Brain pericyte (primary cell): ENCODE measurements at places on chromosomes 1 and 21.

- no peak for DNase-seq
Measured at GRCh38 chr21:37245151-37245550, 22.0 kb downstream of the VPS26C start.

GRCh38 chr1:29396438-29397255, 160.3 kb downstream of the PTPRU start:
- DNase-seq: no peak

DNA sequence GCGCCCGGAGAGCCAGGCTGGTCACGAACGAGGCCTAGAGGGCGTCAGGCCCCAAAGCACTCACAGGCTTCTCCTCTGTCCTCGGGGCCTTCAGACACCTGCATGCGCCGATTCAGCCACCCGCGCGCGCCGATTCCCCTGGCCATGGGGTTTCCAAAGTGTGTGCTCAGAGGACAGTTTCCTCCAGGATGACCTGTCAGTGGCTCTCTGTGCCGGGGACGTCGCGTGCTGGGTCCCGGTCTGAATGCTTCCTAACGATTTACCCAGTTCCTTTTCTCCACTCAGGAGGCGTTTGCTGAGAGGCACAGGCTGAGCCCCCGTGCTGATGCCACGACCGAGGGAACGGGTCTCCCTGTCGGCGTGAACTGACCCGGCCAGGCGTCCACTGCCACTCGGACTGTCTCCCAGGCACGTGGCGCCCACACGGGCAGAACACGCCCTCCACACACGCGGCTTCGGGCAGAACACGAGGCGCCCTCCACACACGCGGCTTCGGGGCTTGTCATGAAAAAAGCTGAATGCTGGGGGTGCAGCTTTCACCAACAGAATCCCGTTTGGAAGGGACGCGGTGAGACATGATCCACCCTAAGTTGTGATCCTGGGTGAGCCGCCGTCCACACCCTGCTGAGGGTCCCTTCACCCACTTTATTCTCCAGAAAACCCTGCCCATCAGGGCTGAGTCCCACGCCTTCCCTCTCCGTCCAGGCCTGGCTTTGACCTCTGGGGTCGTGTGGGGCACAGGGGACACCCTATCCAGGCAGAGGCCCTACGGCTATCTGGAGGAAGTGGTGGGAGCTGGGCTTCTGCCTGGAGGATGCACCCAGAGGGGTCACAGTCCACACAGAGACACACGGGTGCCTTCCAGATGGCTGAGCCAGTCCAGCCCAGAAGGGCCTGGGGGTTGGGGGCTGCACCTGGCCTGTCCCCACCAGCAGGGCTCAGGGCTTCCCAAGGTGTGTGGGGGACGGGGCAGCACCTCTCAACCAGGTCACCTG, 56.1 kb downstream of the COL6A1 start:
- DNase-seq: no peak

DNA sequence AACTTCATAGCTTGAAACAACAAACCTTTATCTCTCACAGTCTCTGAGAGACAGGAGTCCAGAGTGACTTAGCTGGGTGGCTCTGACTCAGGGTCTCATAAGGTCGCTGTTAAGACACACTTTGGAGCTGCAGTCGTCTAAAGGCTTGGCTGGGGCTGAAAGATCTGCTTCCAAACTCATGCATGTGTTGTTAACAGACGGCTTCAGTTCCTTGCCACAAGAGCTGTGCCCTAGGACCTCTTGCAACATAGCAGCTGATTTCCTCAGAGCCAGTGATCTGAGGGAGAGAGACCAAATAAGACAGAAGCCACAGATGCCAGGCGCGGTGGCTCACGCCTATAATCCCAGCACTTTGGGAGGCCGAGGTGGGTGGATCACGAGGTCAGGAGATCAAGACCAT, 176.8 kb downstream of the DISC1 start:
- DNase-seq: no peak

GRCh38 chr1:3822421-3822820, 26.1 kb upstream of the LRRC47 start:
- no peak for DNase-seq

- no peak for DNase-seq
Measured at GRCh38 chr1:244305776-244306341, 145.8 kb downstream of the ADSS2 start.
